ENCODE measurements at places on chromosomes 3 and 15.

- no peak for DNase-seq
These were observed 127.5 kb downstream of the MEGF11 start for GRCh38 chr15:66126031-66126441.

GRCh38 chr3:146449076-146449475 is 20.3 kb downstream of the PLSCR2 start:
- no peak for DNase-seq

DNA sequence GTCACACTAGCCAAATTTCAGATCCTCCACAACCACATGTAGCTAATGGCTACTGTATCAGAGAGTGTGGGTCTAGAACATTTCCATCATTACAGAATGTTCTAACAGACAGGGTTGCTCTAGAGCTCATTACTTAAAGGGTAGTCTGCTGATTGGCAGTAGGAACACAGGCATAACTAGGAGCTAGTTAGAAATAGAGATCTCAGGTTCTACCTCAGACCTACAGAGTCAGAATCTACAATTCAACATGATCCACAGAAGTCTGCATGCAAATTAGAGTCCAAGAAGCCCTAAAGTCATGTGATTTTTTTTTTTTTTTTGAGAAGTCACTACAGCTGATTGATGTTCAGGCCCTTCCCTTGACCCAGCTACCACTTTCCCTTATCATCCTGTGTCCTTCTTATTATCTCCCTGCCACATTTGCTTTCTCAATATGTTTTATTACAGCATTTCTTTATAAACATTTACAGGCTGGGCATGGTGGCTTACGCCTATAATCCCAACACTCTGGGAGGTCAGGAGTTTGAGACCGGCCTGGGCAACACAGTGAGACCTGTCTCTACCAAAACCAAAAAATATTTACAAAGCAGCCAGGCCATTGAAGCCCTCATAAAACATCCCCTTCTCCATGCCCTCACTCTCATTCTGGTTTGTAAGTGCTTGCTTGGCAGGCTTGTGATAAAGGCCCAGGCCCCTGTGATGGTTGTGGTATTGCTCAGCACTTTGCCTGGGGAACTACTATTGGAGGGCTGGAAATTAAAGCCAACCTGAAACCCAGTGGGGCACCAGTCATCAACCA is 3.8 kb upstream of the ABHD5 start:
- no peak for DNase-seq

DNA sequence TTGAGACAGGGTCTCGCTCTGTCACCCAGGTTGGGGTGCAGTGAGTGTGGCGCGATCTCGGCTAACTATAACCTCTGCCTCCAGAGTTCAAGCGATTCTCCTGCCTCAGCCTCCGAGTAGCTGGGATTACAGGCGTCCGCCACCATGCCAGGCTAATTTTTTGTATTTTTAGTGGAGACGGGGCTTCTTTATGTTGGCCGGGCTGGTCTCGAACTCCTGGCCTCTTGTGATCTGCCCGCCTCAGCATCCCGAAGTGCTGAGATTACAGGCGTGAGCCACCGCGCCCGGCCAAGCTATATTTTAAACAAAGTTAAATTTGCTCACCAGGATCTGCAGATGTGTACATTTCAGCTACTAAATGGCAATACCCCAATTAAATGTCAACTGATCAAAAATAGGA is 1.1 kb upstream of the C3orf38 start:
- no peak for DNase-seq

DNA sequence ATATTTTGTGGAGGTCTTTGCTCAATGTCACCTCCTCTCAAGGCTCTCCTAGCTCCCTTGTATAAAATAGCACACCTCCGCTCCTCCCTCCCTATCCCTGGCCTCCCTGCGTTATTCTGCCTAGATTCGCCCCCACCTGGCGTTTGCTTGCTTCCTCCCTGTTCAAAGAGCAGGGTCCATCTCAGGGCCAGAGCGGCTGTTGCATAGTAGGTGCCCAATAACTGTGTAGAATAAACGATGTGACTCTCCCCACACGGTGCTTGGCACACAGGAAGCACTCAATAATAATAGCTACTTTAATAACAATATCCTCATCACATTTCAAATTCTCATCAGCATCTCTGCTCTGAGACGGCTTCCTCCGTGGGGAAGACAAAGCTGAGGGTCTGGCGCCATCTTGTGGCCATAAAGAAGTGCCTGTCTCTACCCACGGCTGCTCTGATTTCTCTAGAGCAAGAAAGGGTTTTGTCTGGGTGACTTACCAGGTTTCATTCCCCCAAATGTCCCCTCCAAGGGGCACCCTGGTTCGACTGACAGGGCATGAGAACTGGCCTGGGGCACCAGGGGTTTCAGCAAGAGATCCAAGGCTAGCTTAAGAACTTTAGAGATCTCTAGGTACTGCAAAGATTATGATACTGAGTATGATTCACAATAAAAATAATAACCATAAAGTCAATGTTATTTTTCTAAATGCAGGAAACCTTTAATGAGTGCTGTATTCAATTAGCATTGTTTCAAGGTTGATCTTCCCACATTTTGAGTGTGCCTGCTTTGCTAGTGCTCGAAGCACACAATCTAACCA is 16.1 kb downstream of the CD276 start:
- no peak for DNase-seq

DNA sequence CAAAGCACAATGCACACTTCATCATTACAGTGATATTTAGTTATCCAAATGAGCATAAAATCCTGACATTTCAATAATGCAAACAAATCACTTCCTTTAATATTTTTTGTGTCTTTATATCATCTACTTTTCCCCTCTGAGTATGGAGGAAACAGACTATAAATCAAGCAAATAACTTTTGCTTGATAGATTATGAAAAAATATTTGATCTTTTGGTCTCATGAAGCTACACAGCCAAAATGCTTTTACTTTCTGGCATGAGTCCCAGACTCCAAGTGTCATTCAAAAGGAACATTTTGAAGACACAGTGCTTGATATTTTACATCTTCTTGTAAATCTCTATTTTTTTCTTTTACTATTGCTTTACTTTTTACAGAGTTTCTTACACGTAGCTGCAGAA is 215.3 kb upstream of the ROBO1 start:
- no peak for DNase-seq

GRCh38 chr15:68536331-68537095 is 42.3 kb upstream of the CORO2B start:
- DNase-seq: no peak

DNA sequence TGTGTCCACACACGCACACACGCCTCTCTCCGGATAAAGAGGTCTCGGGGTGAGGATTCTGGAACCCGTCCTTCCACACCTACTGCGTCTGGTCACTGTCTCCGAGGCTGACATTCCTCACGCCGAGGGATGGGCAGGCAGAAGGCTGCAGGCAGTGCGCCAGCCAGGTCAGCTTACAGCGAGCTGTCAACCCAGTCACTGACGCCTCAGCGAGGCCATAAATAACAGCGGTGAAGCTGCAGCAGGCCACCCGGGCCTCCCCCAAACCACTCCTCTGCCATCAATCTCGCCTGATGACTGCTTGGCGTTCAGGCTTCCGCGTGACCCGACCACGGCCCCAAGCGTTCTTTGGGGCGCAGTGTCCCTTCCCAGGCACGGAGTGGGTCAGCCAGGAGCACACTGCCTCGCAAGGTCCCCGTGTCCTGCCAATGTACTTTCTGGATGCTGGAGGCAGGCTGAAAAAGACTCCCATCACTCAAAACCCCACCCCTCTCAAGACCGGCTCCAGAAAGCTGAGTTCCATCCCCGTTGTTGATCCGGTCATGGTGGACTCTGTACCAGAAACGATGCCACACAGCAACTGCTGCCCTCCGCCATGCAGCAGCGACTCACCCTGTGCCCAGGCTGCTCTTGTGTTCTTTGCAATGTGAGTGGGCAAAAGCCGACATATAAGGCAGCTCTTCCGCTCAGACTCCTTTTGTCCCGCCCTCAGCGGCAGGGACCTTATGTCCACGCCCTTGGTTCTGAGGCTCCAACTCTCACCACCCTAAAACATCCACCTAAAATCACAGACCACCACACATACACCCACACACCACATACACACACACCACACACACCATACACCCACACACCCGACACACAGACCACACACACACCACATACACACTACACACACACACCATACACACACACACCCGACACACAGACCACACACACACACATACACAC is 27.1 kb downstream of the CPN2 start:
- DNase-seq: peak; percentile 68

Data from epithelial cell of prostate (primary cell).